ENCODE measurements at places on chromosomes 5 and 9.

- DNase-seq = no peak
These were observed 277.6 kb downstream of the PSAT1 start for GRCh38 chr9:78574354-78575045.

- DNase-seq = no peak
These were observed 31.8 kb downstream of the MAP1B start for GRCh38 chr5:72138943-72139521.

- no peak for DNase-seq
These were observed 529.5 kb downstream of the AGTPBP1 start for GRCh38 chr9:85212209-85212608.

- peak; percentile 56 for DNase-seq
These were observed 371 bp upstream of the PITX1 start for GRCh38 chr5:135034236-135034962.

DNA sequence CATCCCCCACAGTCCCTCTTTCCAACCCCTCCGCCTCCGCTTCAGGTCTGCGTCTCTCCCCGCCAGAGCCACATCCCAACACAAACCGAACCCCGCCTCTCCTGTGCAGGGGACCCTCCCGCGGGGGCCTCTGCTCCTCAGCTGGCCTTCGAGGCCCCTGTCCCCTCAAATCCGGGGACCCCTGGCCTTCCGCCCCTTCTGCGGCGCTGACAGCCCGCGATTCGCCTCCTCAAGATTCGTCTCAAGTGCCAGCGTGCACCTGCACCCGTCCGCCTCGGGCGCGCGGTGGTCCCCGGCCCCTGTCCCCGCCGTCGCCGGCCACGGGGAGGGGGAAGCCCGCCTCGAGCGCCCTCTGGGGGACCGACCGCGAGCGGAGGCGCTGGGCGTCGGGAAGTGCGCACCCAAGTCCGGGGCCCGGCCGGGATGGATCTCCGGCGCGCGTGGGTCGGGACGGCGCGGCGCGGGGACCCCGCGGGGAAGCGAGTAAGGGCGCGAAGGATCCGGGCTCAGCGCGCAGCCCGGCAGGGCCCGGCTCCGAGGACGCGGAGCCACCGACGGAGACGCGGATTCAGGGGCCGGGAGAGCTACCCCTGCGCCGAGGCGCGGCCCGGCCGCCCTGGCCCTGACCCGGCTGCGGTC is 623 bp downstream of the FLT4 start:
- DNase-seq = no peak

GRCh38 chr9:99073347-99073746 is 31.6 kb upstream of the TGFBR1 start:
- DNase-seq = no peak

GRCh38 chr5:84274585-84275468 is 109.9 kb downstream of the EDIL3 start:
- peak; percentile 9 for DNase-seq

- no peak for DNase-seq
These were observed 81.2 kb downstream of the CRB2 start for GRCh38 chr9:123437201-123437600.

DNA sequence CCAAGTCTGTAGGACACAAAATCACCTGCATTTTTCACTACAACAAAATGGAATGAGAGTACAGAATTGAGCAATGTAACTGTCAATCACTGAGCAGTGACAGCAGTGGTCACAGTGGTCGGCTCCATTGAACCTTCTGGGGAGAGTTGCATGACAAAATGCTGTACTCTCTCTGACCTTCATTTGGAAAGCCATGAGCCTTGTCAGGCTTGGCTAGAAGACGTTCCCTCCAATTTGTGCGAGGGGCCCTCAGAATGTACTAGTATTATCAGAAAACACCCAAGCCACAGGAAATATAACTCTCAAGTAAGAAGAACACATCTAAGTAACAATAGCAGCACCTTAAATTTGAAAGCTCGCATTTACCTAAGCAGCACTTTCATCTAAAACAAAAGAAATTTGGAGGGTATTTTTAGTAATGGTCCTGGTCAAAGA is 425.6 kb upstream of the MEF2C start:
- no peak for DNase-seq

DNA sequence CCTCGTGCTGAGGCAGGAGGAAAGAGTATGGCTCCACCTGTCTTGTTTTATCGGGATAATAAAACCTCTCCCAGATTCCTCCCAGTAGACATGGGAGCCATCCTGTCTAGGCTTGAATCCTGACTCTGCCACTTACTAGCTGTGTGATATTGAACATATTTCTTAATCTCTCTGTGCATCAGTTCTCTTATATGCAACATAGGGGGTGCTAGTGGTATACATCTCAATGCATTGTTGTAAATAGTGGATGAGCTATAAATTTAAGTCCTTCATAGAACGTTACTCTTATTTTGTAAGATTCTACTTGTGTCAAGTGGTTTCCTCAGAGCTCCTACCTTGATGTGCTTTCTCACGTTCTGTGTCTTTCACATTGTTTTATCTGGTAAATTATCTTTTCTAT is 417.7 kb upstream of the POU5F2 start:
- no peak for DNase-seq

- DNase-seq = no peak
These were observed 301.0 kb upstream of the KCNN2 start for GRCh38 chr5:114060866-114061265.

DNA sequence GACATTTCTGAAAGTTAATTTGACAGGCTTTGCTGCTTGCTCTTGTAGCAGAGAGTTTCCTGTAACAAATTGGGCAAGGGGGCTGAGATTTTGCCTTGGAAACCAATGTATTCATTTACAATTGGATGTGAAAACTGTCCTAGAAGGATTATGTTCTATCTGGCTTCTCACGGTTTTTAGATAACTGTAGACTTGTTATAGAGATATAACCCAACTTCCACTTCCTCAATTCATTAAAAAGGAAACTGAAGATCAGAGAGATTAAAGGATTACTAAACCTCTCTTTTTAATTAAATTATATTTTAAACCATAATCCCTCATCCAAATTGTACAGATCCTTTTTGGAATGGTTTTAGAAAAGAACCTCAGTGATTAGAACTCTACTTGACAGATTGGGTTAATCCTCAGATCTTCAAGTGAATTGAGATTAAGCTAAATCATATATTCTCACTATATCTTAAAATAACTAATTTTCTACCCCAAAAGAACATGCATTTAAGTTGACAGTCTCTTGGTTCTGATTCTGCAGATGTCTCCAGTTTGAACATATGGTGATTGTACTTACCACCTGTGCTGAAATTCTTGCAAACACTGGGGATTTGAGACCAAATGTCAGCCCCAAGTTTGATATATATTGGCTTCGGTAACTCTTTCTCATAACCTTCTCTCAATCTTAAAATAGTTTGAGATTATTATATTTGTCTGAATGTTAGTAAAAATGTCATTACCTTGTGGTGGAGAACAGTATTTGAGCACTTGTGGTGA is 130.1 kb upstream of the C9orf72 start:
- no peak for DNase-seq

GRCh38 chr9:113589890-113590289 is 126.4 kb downstream of the RGS3 start:
- DNase-seq = no peak

- no peak for DNase-seq
These were observed 82.8 kb downstream of the PRR16 start for GRCh38 chr5:120546922-120547321.

GRCh38 chr9:115891929-115892328 is 261.7 kb upstream of the PAPPA start:
- DNase-seq = no peak

DNA sequence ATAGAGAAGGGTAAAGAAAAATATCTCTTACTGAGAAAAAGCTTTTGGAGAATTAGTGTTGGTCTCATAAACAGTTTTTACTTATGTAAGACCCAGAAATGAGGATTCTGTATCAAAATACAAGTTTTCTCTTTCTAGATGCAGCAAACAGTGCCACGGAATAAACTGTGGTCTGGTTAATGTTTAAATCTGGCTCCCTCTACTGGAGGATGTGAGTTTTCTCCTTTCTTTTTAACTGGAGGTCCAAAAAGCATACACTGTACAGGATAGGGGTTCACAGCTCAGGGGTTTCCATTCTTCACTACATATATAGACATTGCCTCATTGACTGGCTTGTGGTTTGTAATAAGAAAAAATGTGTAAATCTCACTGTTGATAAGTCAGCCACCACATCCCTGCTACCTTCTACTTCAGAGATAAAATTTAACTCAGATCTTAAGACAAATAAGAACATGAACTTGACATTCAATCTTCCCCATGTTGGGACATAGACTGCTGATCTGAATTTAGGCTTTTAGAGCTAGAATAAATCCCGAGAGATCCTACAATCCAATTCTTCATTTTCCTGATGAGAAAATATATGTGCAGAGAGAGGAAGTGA is 98.9 kb downstream of the CFAP95 start:
- peak; percentile 74 for DNase-seq

DNA sequence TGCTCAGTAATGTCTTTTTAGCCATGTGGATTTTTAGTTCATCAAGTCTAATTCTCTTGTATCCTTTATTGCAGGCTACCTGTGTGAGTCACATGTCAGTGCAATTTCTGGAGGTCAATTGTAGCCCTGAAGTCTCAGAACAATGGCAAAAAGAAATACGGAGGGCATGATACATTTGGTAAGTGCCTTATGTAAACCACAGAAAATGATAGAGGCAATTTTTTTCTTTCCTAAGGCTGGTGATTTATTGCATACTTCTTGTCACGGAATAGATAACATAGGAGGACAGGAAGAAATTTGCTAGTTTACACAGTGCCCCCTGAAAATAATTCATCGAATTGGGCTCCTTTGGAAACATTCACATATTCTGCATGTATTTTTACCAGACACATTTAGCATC is 235.9 kb downstream of the DMRTA1 start:
- no peak for DNase-seq

GRCh38 chr5:138024117-138024516 is 8.8 kb downstream of the FAM13B start:
- DNase-seq = no peak

DNA sequence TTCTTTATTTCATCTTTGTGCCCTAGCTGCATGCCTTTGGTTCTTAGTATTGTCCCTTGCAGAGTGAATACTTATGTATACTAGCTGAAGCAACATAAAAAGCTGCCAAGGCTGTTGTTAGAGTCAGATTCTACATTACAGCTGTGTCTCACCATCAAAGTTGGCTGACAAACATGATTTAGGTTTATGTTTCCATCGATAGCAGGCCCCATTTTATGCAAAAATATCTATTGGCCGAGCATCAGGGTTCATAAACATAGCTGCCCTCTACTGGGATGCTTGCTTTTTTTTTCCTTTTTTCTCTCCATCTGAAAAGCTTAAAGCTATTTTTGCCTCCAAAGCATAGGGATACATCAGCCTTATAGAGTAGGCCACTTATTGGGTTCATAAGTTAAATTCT is 68.0 kb downstream of the FAM174A start:
- DNase-seq = no peak

GRCh38 chr5:173840111-173840983 is 47.8 kb upstream of the CPEB4 start:
- DNase-seq = no peak

DNA sequence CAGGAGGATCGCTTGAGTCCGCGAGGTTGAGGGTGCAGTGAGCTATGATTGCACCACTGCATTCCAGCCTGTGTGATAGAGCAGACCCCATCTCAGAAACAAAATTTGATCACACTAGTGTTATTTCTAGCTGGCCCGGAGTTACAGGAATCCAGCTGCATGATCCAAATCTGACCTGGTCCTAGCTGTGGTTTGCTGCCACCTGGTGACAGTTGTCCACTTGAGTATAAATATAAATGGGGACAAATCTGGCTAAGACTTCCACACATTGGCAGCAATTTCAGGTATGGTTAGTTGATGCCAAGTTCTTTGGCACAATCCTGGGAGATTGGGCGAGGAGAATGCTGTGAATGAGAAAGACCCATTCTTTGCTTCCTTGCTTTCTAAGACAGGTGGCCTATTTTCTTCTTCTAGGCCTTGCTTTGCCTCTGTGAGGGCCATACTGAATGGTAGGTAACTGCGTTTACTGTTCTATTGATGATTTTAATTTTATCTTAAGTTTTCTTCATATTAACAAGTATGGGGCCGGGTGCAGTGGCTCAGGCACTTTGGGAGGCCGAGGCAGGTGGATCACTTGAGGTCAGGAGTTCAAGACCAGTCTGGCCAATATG is 35.4 kb downstream of the UBE2R2 start:
- DNase-seq = peak; percentile 24

DNA sequence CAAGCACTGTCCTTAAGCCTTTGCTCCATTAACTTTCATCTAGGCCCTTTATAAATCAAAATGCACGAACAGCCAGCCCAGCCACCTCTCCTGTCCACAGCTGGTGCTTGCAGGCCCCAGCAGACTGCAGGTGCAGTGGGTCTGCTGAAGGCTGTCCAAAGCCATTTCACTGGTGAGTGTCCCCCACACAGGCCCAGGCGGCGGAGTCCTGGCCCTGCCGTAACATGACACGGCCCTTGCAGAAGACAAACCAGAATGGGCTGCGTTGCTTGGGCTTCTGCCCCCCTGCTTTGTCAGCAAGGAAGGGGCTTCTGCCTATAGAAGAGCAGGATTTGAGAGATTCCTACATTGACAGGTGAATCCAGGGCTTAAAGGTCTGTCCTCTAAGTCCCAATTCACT is 188.6 kb downstream of the NR3C1 start:
- DNase-seq = no peak

DNA sequence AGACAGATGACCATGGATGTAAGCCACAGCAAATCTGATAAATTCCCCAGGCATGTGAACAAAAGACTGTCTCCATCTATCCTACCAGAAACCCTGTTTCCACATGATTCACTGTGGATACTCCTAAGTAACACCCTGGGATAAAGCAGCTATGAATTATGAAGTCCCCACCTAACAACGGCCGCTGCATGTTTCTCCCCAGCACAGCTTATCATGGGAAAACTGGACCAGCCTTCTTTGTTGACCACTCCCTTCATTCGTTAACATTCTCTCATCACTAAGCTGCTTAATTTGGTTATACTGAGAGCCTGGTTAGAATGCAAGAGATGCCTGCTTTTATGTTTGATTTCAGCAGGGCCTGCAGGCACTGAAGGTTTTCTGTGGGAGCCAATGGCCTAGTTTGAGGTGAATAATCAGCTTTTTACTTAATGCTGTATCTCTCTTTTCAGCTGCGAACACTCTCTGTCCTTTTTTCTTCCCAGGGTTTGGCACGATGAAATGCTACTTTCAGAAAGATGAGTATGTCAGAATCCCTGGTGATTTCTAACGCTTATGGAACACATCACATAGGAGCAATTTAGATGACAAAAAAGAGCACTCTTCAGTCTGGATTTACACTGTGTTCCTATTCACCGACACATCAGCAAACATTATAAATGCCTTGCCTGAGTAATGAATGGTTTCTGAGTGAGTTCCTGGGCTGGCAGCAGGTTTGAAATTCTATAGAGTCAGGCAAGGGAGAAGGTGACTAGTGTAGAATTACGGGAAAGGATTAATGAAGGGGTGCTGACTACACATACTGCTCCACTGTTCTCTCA is 318.4 kb upstream of the ZNF608 start:
- peak; percentile 46 for DNase-seq
